ENCODE measurements at places on chromosomes 7 and 10. TPM values are rescaled to one million over a fixed set of nuclear protein-coding genes. Genes with fewer than 3 reads are reported as not detected.

DNA sequence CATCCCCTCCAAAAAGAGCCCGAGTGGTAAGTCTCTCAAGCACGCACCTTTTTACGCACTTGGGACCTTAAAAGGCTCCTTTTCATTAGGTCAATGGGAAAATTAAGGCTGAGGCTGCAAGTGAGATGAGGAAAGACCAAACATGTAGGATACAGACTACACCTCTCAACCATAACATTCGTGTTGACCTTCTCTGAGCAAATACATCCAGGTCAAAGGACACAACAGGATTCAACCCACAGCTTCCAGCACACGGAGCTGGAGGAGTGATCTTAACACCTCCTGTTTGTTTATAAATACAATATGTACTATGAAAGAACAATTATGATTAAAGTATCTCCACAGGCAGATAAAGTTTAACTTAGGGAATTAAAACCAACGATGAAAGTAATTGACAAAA lies 9.7 kb downstream of the SFMBT2 start:
- DNase-seq, result no peak

- DNase-seq, result no peak
Observed at GRCh38 chr10:62268027-62268398, 631 bp downstream of the RTKN2 start.

GRCh38 chr7:158405324-158405723 lies 182.3 kb downstream of the PTPRN2 start:
- no peak for DNase-seq

DNA sequence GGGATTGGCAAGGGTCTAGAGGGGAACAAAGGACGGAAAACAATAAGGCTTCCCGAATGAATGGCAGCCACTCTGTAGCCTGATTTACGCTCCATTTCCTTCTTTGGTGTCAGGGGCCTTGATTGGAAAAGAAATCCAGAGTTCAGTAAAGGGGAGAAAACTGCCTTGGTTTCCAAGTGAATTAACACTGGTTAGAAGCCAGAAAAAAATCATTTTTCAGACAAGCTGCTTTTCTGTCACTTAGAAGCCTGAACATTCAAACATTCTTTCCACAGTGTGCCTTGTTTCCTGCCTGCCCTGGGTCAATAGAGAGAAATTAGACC lies 283 bp upstream of the TRDMT1 start:
- no peak for DNase-seq

GRCh38 chr10:77801474-77802161 lies 124.9 kb downstream of the DLG5 start:
- no peak for DNase-seq

DNA sequence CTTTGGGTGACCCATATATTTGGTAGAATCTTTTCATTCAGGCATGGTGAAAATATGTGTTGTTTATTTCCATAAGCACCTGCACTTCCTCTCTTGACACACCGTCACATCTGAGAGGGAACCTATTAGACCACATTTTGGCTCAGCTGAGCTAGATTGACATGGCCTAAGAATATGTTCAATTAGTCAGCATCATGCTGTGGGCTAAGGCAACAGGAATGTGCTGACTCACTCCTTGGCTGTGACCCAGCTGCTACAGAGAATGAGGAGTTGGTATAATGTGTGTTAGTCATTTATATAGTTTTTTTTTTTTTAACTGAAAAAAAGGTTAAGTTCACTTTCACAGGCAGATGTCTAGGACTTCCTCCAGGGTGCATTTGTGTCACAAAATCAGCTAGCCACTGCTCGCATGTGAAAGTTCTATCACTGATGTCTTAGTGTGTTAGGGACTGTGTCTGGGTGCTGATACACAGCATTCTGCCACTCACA lies 180.6 kb downstream of the SEMA3E start:
- peak; percentile 96 for DNase-seq

GRCh38 chr7:27108390-27109127 lies 6.1 kb upstream of the HOXA2 start:
- no peak for DNase-seq

- no peak for DNase-seq
Observed at GRCh38 chr10:132143162-132143561, 43.6 kb upstream of the DPYSL4 start.

DNA sequence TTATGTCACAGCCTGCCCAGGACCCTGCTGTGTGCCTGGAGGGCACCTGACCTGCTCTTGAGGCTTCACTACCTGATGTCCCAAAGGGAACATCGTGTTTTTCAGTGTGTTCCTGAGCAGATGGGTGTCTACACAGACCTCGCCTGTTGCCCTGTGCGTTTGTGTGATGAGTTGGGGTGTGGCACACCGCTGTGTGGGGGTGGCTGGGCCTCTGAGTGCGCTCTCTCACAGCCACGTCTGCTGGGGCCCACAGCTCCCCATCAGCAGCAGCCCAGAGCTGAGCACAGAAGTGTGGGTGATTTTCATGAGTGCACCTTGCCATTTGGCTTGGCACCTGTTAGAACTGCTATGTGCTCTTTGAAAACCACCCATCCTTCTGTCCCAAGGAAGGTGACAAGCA lies 121.5 kb downstream of the NKX6-2 start:
- DNase-seq, result no peak

DNA sequence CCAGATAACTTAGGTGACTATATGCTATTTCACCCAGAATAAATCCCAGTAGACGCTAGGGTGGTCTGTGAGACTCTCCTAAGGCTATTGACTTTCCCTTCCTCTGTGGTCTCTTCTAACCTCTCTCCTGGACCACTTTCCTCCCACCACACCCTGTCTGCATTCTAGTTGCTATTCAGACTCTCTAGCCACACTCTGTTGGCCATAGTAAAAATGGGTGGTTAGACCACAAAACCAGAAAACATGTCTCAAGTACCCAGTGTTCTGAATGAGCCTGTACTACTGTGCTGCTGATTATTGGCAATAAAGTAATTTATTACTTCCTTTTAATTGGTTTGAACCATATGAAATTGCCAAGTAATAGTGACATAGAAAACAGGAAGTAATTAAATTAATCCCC lies 240.8 kb downstream of the KIF20B start:
- DNase-seq, result no peak

- no peak for DNase-seq
Observed at GRCh38 chr7:70406186-70406949, 725.6 kb upstream of the GALNT17 start.

DNA sequence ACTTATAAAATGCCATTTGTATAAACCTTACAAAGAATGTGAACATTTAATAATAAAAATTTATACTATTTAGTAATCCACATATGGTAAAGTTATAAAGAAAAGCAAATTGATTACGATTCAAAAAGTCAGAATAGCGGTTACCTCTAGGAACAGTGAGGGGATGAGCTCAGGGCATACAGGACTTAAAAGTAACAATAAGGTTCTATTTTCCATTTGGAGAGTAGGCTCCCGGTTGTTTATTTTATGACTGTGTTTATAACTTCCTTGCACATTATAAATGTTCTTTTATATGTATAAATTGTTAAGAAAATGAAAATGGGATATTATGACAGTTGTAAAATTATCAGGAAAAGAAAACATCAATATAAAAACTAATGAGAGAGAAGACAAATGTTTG lies 135.7 kb downstream of the AVL9 start:
- no peak for DNase-seq

DNA sequence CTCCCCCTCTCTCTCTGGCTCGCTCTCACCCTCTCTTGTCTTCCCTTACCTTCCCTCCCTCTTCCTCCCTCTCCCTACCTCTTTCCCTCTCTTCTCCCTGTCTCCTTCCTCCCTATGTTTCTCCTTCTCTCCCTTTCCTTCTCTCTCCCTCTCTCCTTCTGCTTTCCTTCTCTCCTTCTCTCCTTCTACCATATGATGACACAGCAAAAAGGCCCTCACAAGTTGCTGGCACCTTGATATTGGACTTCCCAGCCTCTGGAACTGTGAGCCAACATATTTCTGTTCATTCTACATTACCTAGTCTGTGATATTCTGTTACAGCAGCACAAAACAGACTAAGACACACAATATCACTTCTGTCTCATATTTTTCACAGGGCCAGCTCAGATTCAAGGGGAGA lies 135.0 kb downstream of the ADAM22 start:
- no peak for DNase-seq

GRCh38 chr10:30500963-30501504 lies 67.0 kb downstream of the MAP3K8 start:
- no peak for DNase-seq

- no peak for DNase-seq
Observed at GRCh38 chr10:89659143-89660131, 14.4 kb upstream of the PANK1 start.

DNA sequence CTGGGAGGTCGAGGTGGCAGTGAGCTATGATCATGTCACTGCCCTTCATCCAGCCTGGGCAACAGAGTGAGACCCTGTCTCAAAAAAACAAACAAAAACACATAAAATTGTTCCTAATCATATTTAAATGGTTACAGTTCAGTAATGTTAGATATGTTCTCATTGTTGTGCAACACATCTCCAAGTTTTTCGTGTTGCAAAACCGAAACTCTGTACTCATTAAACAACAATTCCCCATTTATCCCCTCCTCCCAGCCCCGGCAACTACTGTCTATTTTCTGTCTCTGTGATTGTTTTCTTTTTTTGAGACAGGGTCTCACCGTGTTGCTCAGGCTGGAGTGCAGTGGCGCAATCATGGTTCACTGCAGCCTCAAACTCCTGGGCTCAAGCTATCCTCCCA lies 16.1 kb upstream of the PRXL2A start:
- DNase-seq, result no peak

DNA sequence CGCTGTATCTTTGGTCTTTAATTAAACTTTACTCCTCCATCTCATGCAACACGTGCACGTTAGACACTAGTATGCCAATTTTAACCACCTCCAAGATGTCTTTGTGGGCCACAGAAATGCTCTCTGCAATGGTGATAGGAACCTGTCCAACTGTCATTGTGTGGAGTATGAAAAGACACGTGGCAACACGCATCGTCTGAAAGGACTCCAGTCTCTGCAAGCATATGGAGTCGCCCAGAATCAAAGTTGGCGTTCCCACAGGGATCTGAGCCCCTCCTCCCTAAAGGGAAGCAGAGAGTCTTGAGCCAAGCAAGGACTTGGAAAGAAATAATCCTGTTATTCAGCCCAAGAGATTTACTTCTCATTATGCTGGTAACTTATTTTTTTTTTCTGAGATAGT lies 301.1 kb downstream of the CALN1 start:
- DNase-seq, result no peak

- no peak for DNase-seq
Observed at GRCh38 chr10:50576245-50576815, 47.4 kb downstream of the SGMS1 start.

DNA sequence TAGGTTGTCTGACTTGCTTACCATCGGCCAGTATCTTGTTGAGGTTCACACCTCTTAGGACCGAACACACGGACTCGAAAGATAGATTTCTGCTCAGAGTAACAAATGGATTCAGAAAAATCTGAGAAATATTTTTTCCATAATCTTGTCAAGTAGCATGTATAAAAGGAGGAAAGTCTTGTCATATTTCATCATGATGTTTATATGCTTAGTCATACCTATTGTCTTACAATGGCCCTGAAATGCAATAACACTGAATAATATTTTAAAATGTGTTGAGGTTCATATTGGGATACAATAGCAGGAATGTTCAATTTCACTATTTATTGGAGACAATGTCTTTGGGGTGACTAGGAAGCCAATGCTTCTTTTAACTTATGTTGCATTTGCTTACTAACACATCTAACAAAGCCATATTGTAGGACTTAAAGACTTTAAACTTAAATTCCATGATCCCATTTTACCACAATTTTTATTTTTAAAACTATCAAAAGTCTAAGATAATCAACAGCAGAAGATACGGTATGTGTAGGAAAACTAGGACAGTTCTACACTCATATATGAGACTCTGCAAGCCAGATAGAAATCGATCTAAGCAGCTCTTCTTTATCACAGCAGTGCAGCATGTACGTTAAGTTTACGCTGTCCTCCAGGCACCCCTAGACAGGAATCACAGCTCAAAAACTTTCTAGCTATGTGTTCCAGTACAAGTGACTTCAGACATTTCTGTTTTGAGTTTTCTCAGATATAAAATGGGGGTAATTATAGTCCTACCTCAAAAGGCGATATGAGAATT lies 135.7 kb upstream of the CAV2 start:
- no peak for DNase-seq

GRCh38 chr7:117672453-117672852 lies 192.6 kb downstream of the CFTR start:
- no peak for DNase-seq

- DNase-seq, result no peak
Observed at GRCh38 chr10:3570855-3571266, 214.1 kb downstream of the KLF6 start.

- no peak for DNase-seq
Observed at GRCh38 chr10:113435881-113436280, 117.0 kb upstream of the HABP2 start.

- DNase-seq, result no peak
Observed at GRCh38 chr10:992467-992866, 4.2 kb downstream of the GTPBP4 start.

DNA sequence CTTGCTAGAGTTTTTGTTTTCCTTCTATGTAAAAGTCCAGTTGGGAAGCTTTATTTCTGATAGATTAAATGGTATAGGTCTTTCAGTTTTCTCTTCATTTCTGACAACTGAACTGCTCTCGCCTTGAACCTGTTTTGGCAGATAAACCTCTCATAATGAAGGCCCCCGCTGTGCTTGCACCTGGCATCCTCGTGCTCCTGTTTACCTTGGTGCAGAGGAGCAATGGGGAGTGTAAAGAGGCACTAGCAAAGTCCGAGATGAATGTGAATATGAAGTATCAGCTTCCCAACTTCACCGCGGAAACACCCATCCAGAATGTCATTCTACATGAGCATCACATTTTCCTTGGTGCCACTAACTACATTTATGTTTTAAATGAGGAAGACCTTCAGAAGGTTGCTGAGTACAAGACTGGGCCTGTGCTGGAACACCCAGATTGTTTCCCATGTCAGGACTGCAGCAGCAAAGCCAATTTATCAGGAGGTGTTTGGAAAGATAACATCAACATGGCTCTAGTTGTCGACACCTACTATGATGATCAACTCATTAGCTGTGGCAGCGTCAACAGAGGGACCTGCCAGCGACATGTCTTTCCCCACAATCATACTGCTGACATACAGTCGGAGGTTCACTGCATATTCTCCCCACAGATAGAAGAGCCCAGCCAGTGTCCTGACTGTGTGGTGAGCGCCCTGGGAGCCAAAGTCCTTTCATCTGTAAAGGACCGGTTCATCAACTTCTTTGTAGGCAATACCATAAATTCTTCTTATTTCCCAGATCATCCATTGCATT lies 27.1 kb downstream of the MET start:
- no peak for DNase-seq

- no peak for DNase-seq
Observed at GRCh38 chr7:45404622-45405021, 169.5 kb upstream of the ADCY1 start.

- DNase-seq, result no peak
Observed at GRCh38 chr7:141238596-141239243, 164.9 kb downstream of the TMEM178B start.

- no peak for DNase-seq
Observed at GRCh38 chr7:67466109-67466508, 469.5 kb downstream of the TYW1 start.

The VKORC1L1 gene
- 28.3 TPM for polyA plus RNA-seq

The DYNC1I1 gene
- not detected for polyA plus RNA-seq

The ASAH2 gene
- polyA plus RNA-seq, result 0.17 TPM

The C7orf57 gene
- 0.09 TPM for polyA plus RNA-seq

The DDC gene
- polyA plus RNA-seq, result 2.1 TPM

The TAC1 gene
- polyA plus RNA-seq, result not detected

The UNC5B gene
- polyA plus RNA-seq, result 0.16 TPM
